Stimulated activated CD4-positive, alpha-beta T cell treated with anti-CD3 and anti-CD28 coated beads, TNF-alpha, amount 100 ng/mL, for 4 hours (primary cell): ENCODE measurements at places on chromosomes 6 and 20.

- DNase-seq = no peak
Observed at GRCh38 chr6:103783329-103783728, 1076.4 kb downstream of the HACE1 start.

DNA sequence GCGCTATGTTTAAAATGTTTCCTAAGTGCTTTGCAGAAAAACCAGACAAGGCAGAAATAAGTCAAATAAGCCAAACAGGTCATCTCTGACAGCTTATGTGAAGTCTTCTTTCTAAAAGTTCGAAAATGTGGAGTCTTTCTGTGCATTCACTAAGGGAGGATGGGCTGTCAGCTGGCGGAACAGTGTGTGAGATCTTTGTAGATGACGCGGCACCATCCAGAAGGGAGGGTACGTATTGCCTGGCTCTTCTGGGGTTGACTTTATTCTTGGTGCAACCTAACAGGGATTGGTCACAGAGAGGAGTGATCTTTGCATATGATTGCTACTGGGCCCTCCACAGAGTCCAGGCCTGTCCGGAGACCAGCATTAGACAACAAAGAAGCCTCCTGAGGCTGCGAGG is 114.5 kb upstream of the EDN1 start:
- no peak for DNase-seq

- no peak for DNase-seq
Observed at GRCh38 chr6:63349401-63349800, 29.6 kb upstream of the LGSN start.

- no peak for DNase-seq
Observed at GRCh38 chr6:145110109-145110508, 625.2 kb downstream of the EPM2A start.

- no peak for DNase-seq
Observed at GRCh38 chr6:170117111-170117972, 173.5 kb downstream of the DLL1 start.

- DNase-seq = no peak
Observed at GRCh38 chr6:79605968-79606764, 25.0 kb upstream of the SH3BGRL2 start.

- no peak for DNase-seq
Observed at GRCh38 chr6:41438746-41439145, 103.3 kb downstream of the NCR2 start.

GRCh38 chr6:85865420-85866369 is 223.0 kb upstream of the SYNCRIP start:
- DNase-seq = no peak

GRCh38 chr20:10557685-10558084 is 116.1 kb downstream of the JAG1 start:
- no peak for DNase-seq

DNA sequence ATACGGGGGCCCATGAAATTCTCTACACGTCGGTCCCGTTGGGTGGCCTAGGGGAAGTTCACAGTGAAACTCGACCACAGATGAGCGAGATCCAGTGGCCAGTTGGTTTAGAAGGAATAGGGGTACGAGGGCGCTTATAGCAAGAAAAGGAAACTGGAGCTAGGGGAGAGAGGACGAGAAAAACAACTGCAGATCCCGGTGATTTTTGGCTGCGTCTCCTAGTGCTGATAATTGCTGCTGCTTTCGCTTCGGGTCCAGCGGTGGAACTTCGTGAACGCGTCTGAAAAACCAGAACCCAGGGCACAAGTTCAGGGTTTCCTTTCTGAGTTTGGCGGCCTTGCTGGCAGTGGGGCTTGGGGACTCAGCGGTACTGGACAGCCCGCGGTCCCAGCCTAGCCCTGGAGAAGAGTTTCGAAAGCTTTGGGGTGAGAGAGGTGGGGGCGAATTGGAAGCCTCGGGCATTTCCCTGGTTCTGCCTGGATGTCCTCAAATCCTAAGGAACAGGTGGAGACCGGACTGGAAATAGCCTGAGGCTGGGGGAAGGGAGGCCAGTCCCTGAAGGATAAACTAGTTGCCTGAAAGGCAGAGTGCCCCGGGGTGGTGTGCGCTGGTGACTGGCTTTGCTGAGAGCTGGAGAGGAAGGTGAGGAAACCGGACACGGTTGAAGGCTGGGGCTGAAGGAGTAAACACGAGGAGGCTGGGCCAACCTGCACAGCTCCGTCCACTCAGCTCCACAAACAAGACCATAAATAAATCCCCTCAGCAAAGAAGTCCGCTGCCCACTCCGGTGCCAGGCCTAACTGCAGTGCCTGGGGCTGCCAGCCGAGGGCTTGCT is 793 bp downstream of the GMPR start:
- peak; percentile 9 for DNase-seq

DNA sequence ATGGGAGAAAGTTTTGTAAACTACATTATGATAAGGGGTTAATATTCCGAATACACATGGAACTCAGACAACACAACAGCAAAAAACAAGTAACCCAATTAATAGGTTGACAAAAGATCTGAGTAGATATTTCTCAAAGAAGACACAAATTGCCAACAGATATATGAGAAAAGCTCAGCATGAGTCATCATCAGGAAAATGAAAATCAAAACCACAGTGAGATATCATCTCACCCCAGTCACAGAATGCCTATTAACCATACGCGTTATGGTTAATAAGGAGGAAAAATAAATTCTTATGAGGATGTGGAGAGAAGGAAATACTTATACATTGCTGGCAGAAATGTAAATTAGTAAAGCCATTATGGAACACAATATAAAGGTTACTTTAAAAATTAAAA is 695.0 kb downstream of the COL12A1 start:
- no peak for DNase-seq

DNA sequence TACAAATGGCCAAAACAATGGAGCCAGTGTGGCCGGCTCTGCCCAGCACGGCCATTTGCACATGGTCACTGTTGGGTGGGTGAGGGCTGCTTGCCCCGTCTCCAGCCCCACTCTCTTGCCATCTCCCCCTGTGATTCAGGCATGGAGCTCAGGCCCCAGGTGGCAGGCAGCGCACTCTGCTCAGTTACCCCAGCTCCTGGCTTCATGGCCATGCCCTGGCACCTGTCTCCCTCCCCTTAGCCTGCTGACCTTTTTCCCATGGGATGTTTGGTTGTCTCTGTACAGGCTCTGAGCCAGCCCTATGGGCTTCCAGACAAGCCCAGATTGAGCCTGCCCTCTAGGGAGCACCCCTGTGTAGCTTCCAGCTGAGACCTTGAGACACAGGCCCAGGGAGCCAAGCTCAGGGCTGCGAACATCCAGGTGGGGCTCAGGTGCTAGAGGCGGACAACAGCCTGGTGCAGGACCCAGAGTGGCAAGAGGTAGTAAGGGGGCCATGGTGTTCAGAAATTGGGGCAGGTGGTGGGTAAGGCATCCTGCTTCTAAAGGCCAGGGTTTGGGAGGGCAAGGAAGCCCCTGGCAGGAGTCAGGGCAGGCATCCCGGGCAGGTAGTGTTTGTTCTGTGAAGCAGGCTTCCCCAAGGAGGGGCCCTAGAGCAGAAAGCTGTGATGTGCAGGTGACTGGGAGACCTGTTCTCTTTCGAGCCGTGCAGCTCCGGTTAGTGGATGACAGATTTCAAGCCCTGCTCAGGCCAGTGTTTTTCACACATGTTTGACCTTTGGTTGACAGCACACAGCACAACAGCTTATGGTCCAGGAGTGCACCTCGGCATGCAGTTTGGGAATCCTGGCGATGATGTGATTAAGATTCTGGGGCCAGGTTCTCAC is 17.7 kb downstream of the SYNJ2 start:
- no peak for DNase-seq

- DNase-seq = no peak
Observed at GRCh38 chr6:148943451-148943850, 196.6 kb downstream of the UST start.

DNA sequence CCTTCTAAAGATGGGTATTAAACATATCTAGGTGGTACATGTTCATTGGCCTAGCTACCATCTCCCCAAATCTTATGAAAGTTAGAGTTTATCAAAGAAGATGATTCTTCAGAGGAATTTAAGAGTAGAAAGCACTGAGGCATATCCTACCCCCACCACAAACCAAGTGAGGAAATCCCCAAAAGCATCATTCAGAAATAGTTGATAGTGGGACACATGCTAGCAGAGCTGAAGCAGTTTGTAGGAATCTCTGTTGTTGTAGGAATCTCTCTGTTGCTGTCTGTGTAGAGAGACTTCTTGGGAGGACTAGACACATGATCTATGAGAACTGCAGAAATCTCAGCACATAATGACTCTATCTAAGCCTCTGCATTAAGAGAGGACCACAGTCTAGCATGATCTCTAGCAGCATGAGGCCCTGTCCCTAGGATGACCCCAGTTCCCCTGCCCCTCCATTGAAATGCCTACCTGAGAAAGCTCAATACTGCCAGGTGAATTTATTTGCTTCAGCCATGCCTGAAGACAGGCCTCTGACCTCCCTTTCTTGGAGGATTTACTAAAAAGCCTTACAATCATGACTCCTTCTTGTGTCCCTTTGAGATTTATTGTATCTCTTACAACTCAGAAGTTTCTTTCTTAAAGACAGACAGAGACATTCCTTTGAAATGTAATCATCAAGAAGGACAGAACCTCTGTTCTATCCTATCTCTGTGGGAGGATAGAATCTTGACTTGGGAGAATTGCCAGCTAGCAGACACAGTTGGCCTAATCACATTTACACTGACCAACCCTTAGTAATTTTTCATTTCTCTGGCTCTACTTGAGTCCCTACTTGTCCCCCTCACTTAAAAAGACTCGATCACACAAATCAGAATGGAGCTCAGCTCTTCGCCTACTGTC is 582.4 kb downstream of the PHF3 start:
- no peak for DNase-seq

GRCh38 chr6:40131675-40132074 is 197.4 kb upstream of the MOCS1 start:
- DNase-seq = no peak

- DNase-seq = no peak
Observed at GRCh38 chr6:169935348-169935718, 183.9 kb downstream of the ERMARD start.

- DNase-seq = no peak
Observed at GRCh38 chr20:4763261-4763660, 41.6 kb downstream of the PRND start.

GRCh38 chr6:133778414-133779130 is 110.3 kb upstream of the TCF21 start:
- no peak for DNase-seq

GRCh38 chr6:43541774-43542471 is 25.0 kb downstream of the POLR1C start:
- DNase-seq = no peak

DNA sequence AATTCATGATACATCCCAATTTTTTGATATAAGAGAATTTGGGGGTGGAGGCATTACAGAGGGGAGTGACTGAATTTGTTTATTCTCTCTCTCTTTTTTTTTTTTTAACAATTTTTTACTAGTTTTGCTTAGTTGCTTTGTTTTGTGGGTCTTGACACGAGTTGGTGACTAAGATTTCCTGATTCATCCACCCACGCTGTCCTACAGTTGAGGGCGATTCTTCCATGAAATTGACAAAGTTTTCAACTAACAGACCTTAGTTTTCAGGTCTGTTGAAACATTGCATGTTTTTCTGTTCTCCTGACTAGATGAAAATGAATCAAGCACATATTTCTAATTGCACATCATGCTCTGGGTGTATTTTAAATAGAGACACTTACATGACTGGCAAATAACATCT is 613.8 kb downstream of the TFAP2B start:
- DNase-seq = no peak
